ENCODE measurements at places on chromosomes 5 and 9. TPM values are rescaled to one million over a fixed set of nuclear protein-coding genes. Genes with fewer than 3 reads are reported as not detected.

The PCDHA13 gene
- not detected for polyA plus RNA-seq

GRCh38 chr9:103991001-103991400 is 103.1 kb upstream of the SMC2 start:
- DNase-seq = no peak

DNA sequence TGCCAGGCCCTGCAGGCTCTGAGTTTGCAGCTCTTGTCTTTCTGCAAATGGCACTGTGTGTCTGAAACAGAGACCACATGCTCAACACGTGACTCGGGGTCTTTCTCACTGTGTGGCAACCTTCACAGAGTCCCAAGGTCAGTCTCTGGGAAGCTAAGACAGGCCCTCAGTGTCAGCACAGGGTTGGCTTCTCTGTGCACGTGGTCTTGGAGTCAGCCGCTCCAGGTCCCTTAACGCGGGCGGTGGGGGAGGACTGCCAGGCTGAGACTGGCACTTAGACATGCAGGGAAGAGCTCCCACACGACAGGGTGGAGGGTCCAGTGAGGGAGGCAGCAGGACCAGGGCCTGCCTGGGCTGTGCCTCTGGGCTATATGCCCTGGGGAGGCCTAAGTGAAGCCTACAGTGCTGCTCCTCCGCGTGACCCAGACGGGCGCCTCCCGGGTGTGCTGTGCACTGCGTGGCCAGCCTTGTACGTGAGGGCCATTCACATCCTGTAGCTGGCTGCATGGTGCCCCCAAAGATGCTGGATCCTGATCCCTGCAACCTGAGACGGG is 76.8 kb downstream of the ADAMTS2 start:
- no peak for DNase-seq

DNA sequence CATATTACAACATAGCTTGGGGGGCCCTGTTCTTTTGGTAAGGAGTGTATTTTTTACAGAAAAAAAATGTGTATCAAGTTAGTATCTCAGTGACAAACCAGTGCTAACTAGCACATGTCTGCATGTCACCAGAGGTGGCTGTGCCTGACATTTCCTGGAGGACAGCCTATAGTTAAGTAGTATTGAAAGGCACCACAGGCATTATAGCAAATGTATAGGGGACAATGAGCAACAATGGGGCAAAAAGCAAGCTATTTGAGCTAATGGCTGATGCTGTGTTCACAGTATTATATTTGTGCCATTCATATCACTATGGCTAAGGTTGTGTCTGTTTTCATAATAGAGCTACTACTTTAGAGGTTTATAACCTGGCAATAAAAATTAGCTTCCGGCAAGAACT is 1644.0 kb downstream of the MAT2B start:
- no peak for DNase-seq

DNA sequence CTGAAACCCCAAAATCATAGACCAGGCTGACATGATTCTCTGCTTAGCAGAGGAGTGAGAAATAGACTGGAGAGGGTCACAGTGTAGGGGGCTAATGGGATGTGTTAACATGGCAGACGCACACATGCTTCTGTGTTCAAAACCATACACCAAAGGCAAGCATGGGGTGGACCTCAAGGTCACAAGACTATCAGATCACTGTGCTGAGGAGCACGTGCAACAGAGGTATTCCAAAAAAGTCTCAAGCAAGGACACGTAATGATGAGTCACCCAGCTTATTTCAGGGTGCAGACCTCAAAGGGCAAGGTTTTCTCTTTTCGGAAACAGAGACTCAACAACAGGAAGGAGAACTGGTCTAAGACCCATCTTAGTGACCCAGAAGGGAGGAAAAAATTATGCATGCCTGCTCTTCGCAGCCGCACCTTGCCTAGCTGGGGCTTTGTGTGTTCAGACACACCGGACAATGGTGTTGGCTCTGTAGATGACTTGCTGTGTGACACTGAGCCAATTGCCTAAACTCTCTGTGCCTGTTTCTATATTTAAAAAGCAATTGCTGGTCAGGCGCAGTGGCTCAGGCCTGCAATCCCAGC is 20.3 kb downstream of the WHRN start:
- DNase-seq = no peak

DNA sequence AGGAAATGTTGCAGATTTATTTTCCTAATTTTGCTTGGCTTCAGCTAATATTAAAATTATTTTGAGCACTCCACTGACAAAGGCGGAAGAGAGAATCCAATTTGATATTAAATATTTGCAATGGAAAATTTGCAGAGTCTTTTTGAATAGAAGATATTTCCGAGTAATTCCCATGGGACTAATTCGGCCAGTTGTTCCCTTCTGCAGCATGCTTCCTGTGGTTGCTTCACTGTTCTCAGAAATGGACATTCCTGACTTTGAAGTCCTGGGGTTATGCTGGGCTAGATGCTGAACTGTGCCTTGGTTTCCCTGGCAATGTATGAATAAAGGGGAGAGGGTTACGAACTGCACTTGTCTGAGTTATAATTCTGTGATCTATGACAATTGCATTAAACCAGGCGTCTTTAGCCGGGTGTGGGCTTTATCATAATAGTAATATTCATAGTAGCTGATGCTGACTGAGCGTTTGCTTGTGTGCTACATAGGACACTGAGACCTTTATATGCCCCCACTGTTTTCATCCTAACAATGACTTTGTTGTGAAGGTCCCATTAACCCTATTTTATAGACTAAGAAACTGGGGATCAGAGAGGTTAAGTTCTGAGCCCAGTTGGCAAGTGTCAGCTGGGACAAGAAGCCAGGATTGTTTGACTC is 114.5 kb upstream of the SPRY4 start:
- DNase-seq = no peak

The CAMK4 gene
- 0.71 TPM for polyA plus RNA-seq

The IL5 gene
- polyA plus RNA-seq = not detected

All from BJ (cell line).